ENCODE measurements at places on chromosomes 3 and 15.

DNA sequence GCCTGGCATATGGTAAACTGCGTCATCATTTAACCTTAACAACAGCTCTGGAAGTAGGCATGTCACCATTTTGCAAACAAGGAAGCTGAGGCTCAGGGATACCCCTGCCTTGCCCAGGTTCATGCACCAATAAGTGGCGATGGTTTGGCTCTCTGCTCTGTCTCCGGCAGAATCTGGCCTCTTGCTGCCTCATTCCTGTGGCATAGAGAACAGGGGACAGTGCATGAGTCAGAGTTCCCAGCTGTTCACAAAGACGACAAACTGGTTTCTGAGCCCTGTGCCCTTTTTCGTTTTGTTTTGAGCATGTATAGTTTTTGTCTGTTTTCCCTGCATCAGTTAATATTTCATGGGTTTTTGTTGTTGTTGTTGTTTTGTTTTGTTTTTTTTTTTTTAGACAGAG is 236.8 kb downstream of the OPA1 start:
- DNase-seq = peak; percentile 23

- DNase-seq = no peak
These were observed 3.7 kb upstream of the CLDN1 start for GRCh38 chr3:190325923-190326322.

- peak; percentile 99 for DNase-seq
These were observed 488.7 kb upstream of the TPRG1 start for GRCh38 chr3:188683032-188683521.

DNA sequence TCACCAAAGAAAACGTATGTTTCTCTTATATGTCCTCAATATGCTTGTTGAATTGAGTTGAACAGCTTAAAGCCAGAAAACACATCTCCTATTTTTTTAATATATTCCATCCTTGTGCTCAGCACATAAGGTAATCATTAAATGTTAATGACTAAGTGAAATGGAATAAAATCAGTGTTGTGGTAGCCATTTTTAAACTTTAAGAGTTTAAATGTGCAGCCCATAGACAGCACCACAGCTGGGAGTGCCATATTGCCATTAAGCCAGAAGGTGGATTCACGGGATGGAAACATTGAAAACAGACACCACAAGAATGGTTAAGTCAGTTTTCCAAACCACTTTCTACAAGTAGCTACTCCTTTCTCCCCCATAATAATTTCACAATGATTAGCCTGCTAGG is 76.8 kb upstream of the C15orf61 start:
- DNase-seq = no peak

- DNase-seq = peak; percentile 60
These were observed 37.0 kb downstream of the ROPN1B start for GRCh38 chr3:126005951-126006350.

DNA sequence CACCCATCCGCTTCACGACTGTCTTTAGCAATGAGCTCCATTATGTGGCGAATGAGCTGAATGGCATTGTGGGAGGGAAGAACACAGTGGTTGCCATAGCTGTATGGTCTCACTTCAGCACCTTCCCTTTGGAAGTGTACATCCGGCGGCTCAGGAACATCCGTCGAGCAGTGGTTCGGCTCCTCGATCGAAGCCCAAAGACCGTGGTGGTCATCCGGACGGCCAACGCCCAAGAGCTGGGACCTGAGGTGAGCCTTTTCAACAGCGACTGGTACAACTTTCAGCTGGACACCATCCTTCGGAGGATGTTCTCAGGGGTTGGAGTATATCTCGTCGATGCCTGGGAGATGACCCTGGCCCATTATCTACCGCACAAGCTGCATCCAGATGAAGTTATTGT is 27.8 kb upstream of the NFKBIZ start:
- no peak for DNase-seq

- DNase-seq = no peak
These were observed 19.3 kb upstream of the ZNF770 start for GRCh38 chr15:35007397-35007796.

GRCh38 chr3:136908297-136908696 is 46.3 kb downstream of the NCK1 start:
- no peak for DNase-seq

- peak; percentile 95 for DNase-seq
These were observed 93.2 kb downstream of the TMEM212 start for GRCh38 chr3:171936191-171936841.

GRCh38 chr3:188452158-188452772 is 298.3 kb downstream of the LPP start:
- no peak for DNase-seq

Data from choroid plexus epithelial cell (primary cell).